ELF-1 (cell line): ENCODE measurements at places on chromosomes 16 and 17.

DNA sequence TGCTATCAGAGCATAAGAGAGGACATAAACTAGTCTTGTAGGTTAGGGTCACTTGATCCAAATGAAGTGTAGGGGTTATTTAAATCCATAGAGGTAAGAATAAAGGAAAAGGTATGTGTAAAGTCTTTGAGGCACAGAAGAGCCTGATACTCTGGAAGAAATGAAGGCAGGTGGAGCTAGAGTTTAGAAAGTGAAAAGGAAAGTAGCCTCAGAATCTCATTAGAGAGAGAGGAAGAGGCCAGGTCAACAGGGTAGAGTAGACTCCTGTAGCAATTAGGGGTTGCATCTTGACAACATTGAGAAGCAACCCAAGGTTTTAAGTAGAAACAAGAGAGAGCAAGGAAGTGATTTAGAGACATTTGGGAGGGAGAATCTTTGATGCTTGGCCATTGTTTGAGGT, 235.2 kb upstream of the SOX9 start:
- no peak for DNase-seq

DNA sequence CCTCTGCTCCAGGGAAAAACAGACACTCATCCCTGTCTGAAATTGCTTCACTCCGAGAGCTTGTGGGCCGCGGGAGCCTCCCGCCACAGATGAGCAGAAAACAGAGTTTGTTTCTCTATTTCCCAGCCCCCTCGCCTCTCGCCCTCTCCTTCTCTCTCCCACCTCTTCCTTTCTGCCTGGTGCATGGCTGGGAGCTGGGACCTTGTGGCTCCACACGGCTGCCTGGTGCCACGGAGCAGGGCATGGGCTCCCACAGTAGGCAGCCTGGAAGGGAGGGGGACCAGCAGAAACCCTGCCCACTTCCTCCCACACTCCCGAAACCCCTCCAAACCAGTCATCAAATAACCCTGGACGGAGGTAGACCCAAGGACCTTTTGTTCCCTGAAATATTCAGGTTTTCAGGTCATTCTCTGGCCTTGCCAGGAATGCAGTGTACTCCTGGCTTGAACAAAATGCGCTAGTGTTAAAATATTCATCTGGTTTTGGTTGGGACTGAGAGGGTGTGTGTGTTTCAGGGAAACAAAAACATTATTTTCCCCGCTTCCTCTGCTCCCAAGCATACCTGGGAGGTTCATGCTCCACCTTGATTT, 204.9 kb downstream of the C16orf78 start:
- no peak for DNase-seq

- DNase-seq, result peak; percentile 53
These were observed 2.7 kb downstream of the TRPV2 start for GRCh38 chr17:16417896-16418684.

DNA sequence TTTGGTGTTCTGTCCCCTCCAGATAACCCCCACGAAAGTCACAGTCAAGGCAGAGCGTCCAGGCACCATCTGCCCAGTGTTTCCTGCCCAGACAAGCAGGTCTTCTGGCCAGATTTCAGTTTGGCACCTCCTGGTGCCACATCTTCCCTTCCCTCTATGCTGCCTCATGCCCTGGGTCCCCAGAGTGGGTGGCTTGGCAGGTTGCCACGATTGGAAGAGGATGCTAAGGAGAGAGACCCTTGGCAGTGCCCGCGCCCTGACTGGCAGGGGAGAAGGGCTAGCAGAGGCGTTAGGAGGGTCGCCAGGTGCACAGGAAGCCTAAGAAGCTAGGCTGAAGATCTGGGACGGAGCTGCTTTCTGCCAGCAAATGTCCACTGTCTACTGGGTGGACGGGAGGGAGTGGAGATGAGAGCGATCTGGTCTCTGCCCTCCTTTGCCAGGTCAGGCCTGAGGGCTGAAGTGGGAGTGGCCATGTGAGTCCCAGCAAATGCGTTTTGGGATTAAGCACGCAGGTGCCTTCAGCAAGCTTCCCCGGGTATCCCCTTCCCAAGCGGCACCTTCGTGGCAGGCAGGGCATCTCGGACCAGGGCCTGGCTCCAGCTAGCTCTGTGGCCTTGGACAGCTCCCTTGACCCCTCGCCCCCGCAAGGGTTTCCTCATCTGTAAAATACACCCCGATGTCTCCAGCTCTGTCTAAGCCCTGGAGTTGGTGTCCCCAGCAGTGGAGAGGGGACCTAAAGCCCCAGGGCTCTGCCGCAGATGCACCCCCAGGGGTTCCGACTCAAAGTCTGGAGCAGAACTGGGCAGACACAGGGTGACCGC, 13.4 kb upstream of the CD300A start:
- peak; percentile 56 for DNase-seq

DNA sequence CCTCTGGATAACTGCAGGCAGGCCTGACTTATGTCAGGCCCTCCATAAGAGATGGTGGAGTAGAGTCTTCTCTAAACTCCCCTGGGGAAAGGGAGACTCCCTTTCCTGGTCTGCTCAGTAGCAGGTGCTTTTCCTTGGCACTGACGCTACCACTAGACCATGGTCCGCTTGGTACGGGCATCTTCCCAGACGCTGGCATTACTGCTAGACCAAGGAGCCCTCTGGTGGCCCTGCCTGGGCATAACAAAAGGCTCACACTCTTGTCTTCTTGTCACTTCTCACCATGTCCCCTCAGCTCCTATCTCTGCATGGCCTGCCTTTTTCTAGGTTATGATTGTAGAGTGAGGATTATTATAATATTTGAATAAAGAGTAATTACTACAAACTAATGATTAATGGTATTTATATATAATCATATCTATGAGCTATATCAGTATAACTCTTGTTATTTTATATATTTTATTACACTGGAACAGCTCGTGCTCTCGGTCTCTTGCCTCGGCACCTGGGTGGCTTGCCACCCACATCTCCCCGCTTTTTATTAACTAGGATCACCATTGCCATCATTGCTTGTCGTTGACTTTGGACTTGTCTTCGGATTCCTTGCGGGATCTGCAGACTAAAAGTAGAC, 59.8 kb upstream of the ARL4D start:
- DNase-seq, result peak; percentile 67

GRCh38 chr17:17682737-17683680, 1.8 kb downstream of the RAI1 start:
- peak; percentile 73 for DNase-seq

DNA sequence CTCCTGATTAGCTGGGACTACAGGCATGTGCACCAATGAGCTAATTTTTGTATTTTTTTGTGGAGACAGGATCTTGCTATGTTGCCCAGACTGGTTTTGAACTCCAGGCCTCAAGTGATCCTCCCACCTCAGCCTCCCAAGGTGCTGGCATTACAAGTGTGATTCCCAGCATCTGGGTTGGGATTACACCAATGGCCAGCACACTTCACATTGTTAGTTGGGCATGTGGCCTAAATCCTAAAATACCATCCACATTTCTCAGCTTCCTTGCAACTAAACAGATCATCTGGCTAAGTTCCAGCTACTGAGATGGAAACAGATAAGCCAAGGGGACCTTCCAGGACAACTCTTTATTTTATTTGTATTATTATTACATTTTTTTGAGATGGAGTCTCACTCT, 9.9 kb downstream of the RABEP2 start:
- no peak for DNase-seq

- DNase-seq, result no peak
These were observed 37.3 kb downstream of the TBCD start for GRCh38 chr17:82789051-82789592.

GRCh38 chr16:84689111-84689510, 10.7 kb upstream of the USP10 start:
- DNase-seq, result no peak

DNA sequence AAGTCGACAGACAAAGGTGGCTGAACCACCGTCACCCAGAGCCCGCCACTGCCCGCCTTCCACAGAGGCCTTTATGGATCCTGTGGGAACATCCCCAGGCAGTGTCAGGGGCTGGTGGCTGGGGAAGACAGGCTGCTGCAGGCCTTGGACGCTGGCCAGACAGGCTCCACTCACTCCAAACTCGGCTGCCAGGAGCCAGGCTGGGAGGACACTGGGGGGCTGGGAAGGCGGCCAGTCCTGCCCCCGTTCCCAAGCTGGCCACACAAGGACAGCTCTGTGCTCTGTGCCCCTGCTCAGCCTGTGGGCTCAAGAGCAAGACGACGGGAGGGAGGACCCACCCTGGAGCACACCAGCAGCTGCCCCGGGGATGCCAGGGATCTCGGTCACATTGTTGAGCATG, 7.6 kb upstream of the LCAT start:
- no peak for DNase-seq

DNA sequence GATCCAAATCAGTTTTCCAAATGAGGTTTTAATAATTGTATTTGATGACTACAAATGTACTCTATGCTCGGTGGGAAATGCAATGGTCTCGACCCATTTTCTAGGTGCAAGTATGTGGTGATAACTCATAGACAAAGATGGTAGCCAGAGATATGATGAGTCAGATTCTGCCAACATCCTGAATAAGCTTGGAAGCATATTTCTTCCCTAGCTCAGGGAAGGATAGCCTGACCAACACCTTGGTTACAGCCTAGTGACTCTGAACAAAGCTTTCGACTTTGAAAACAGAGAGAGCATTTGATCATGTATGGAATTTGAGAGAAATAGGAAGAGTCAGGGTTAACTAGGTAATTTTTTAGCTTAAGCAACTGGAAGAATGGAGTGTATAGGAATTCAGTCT, 128.3 kb upstream of the MYOCD start:
- DNase-seq, result no peak

DNA sequence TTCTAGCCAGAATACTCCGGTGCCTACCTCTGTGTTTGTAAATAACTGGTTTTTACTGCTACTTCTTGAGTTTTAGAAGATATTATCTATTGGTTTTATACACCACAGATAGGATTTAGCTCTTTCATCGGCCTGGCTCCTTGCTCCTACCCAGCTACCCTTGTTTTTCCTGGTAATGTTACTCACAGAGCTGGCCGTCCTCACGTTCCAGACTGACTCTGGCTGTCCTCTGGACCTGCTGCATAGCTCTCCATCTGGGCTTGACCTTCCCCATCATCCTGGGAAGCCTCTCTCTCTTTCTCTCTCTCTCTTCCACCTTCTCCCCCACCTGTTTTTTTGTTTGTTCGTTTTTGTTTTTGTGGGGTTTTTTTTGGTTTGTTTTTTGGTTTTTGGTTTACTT, 51.5 kb downstream of the MPRIP start:
- DNase-seq, result no peak

GRCh38 chr17:35010093-35010492, 29.8 kb downstream of the LIG3 start:
- no peak for DNase-seq

- peak; percentile 89 for DNase-seq
These were observed 890 bp upstream of the CLDN7 start for GRCh38 chr17:7262935-7263800.

DNA sequence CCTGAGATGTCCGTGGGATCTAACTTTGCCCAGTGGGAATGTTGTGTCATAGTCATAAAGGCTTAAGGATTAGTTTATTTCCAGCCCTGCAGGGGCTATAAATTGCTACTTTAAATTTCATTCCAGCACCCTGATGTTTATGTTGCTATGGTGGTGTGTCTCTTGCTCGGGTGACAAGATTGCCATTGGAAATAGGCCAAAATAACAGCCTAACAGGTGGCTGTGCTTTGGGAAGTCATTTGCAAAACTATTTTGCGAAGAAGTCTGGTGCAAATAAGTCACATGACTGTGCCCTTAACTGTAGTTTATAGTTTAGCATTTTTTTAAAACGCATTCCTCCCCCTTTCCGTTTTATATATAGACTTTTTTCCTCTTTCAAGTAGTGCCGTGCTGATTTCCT, 23.1 kb downstream of the PITPNC1 start:
- DNase-seq, result no peak

DNA sequence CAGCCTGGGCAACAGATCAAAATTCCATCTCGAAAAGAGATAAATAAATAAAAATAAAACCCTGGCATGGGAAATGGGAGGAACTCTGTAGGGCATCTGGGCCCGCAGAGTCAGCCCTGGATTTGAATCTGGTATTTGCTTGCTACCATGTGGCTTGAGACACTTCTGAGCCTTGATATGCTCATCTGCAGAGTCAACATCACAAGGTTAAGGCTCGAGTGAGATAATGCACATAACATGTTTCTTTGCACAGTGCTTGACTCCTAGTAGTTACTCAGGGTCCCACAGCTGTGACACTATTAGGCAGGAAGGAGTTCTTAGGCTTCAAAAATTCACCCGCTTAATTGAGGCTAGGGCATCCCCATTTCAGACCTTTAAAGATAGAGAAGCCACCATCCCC, 21.3 kb downstream of the CDK5RAP3 start:
- DNase-seq, result no peak

- peak; percentile 83 for DNase-seq
These were observed 13.2 kb upstream of the AURKB start for GRCh38 chr17:8223356-8224126.

GRCh38 chr16:31267332-31268032, 7.7 kb downstream of the ITGAM start:
- no peak for DNase-seq

- peak; percentile 24 for DNase-seq
These were observed 19.6 kb downstream of the NME2 start for GRCh38 chr17:51185763-51186332.

GRCh38 chr17:7837408-7838088, 3.5 kb downstream of the KDM6B start:
- no peak for DNase-seq

DNA sequence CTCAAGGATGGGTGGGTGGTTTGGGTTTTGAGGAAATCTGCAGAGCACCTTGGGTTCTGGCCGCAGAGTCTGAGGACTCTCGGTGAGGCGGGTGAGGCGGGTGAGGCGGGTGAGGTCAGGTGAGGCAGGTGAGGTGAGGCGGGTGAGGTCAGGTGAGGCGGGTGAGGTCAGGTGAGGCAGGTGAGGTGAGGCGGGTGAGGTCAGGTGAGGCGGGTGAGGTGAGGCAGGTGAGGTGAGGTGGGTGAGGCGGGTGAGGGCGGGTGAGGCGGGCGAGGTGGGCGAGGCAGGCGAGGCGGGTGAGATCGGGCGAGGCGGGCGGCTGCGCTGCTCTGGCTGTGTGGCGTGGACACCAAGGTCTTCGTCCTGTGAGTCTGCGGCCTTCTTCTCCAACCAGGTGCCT, 24.1 kb upstream of the RPL13 start:
- no peak for DNase-seq

DNA sequence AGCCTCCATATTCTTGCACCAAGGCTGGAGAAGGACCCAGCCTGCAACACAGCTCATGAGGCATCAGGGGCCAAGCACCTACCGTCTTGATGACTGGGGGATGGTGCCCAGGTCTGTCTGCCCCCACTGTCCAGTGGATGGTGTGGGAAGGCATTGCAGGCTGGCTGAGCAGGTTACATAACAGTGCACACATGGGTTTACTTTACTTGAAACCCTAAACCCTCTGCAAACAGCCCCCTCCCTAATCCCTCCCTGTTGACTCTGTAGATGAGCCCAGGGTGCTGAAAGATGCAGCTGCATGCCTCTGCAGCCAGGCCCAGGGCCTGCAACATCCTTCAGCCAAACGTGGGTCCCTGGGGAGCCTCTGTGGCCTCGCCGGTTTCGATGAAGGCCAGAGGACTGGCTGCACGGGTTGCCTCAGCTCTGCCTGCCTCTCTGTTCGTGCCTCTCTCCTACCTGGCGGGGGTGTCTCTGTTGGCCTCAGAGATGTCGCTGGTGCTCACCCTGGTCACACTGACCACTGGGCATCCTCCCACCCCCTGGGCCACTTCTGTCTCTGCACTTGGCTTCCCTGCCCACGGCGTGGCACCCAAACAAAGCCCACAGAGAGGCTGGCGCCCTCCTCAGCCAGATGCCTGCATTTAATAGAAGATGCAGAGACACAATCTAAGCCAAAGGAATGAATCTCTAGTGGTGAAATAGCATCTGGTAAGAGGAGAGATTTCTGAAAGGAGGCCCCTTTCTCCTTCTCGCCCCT, 95.1 kb downstream of the METRNL start:
- no peak for DNase-seq
